ENCODE measurements at places on chromosomes 6 and 20. TPM values are rescaled to one million over a fixed set of nuclear protein-coding genes. Genes with fewer than 3 reads are reported as not detected.

Gene SSTR4
- total RNA-seq: not detected

- no peak for DNase-seq
Measured at GRCh38 chr20:50817776-50818172, 22.9 kb downstream of the BCAS4 start.

Gene STMND1
- not detected for total RNA-seq

- DNase-seq: no peak
Measured at GRCh38 chr20:33578510-33578909, 83.6 kb upstream of the C20orf144 start.

DNA sequence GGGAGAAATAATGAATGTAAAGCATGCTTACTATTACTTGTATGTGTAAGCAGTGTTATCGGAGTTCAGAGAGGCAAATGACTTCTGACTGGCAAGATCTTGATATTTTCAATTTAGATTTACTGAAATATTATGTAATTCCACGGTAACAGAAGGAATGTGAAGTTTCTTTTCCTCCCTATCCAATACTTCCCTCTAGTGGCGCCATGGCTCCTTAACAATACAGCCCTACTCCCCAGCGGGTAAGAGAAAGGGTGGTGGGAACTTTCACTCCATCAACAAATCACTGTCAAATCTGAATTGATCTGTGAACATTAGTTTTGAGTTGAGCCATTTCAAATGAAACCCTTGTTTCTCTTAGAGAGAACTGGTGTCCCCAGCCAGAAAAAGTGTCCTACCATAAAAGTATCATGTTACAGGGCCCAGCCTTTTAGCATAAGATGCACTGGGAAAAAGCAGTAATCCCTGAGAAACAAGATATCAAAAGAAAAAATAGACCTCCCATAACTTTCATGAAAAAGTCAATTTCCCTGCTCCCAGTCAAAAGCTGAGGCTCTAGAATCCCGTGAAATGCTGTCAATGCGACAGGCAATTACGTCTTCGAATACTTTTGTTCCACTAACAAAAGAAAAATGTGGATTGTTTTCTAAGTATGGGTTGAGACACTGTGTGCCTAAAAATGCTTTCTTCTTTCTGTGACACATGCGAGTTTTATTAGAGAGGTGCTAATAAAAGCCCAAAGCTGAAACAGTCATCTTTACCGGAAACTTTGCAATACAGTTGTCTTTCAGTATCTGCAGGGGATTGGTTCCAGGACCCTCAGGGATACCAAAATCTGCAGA, 12.9 kb downstream of the COX7A2 start:
- DNase-seq: peak; percentile 41

Gene ZBP1
- total RNA-seq: not detected

Gene ETV7
- total RNA-seq: 0.16 TPM

GRCh38 chr20:12321736-12322135, 404.0 kb downstream of the BTBD3 start:
- DNase-seq: no peak

Gene CAGE1
- total RNA-seq: 0.11 TPM

Gene SULF2
- 0.33 TPM for total RNA-seq

DNA sequence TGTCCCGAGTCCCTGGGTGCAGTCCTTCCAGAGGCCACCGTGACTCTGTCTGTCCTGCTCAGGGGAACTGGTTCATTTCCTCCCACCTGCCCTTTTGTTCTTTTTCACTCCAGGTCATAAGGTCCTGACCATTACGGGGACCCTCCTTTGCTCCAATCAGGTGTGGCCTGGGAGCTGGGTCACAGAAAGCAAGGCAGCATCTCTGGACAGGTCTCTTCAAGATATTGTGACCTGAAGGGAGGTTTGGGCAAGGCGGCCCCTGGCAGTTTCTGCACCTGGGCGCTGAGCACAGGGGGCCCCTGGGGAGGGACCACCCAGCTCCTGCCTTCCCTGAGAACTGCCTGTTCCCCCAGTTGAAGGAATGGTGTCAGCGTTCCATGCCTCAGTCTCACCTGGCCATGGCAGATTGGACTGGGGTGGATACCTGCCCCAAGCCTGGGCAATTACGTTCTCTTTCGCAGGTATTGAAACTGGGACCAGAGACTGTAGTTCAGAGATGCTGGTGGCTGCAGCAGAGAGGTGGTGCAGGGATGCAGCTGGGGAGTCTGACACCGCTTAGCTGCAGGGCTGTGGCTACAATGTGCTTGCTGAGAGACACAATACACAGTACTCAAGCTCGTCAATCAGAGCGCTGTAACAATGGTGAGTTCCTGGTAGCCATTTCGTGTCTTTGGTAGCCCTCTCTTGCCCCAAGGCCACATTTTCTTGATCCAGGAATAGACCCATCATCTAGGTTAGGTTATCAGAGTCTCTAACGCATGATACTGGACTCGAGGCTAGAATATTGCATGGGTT, 15.6 kb upstream of the NELFCD start:
- no peak for DNase-seq

GRCh38 chr6:130929036-130929678, 102.0 kb downstream of the SMLR1 start:
- DNase-seq: no peak

- no peak for DNase-seq
Measured at GRCh38 chr20:54200487-54201267, 7.2 kb upstream of the PFDN4 start.

DNA sequence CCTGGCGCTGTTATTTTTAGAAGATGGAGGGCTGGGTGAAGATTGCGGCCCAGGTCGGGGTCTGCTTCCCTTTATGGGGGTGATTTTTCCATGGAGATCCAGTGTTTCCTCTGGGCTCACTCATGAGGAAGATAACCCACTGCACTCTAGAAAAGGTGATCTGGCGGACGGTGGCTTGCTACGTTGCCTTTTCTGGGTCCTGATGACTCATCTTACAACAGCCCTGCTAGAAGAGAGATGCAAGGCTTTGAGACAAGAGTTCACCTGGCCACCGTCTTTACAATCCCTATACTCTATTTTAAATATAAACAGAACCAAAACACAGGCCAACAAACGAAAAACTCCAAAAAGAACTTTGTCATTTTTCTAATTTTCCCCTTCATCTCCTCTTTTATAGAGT, 182.1 kb upstream of the EXOC2 start:
- DNase-seq: no peak

GRCh38 chr20:14972256-14972655, 634.8 kb upstream of the FLRT3 start:
- no peak for DNase-seq

Gene HLA-DQA1
- 0.49 TPM for total RNA-seq

GRCh38 chr6:51827580-51827979, 259.8 kb downstream of the PKHD1 start:
- no peak for DNase-seq

Gene OPRM1
- not detected for total RNA-seq

Gene ZC3H12D
- 0.27 TPM for total RNA-seq

Gene MOXD1
- not detected for total RNA-seq

Gene CGA
- total RNA-seq: not detected

Gene ZNF334
- total RNA-seq: 0.24 TPM

- no peak for DNase-seq
Measured at GRCh38 chr6:27542485-27542884, 69.6 kb upstream of the ZNF184 start.

- no peak for DNase-seq
Measured at GRCh38 chr6:126550323-126550722, 210.4 kb downstream of the CENPW start.

DNA sequence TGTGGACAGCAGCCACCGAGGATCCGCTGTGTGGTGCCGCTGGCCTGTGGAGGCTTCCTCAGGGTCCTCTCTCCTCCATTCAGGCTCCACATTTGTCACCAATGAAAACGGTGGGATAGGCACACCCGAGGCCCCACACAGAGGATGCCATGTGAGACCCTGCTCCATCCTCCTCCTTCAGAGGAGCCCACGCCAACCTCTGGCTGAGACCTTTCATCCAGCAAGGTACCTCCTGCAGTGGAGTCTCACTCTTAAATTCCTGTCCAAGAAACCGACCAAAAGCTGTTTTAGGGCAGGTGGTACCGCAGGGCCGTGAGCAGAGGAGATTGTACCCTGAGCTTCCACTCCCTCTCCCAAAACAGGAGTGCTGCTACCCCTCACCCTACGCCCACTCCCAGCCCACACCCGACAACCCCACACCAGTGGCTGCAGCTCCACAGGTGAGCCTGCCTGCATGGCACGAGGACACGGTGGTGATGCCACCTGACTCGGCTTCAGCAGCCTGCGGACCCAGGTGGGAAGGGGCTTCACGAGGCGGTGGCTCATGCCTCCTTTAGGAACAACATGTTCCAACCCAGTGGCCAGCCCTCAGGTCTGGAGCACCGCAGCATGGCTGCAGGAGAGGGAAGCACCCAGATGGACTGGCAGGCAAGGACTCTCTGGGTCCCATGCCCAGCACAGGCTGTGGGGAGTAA, 237.6 kb upstream of the AFDN start:
- no peak for DNase-seq

Measured in K562 (cell line).